ENCODE measurements at places on chromosomes 12 and 14.
A peak's percentile ranks its signal among the peaks of the same experiment; 100 is the strongest.

DNA sequence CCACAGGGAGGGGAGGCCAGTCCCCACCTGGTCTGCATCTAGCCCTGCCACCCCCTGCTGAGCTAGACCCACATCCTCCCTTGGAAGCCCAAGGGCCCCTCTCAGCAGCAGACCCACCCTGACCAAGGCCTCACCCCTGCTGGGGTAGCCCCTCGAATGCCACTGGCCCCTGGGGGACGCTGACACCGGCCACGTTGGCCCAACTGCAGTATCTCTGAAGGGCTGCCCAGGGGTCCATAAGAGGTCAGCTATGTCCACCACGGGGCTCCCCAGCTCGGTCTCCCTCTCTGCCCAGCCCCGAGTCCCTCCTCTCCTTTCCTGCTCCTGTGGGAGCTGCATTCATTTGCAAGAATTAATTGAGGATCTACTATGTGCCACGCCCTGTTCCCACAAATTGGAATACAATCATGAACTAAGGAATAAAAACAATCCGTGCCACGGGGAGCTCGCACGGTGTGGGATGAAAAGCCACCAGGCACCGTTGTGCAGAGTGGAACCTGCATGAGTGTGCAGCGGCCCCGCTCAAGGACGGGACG lies 71.4 kb downstream of the GALNT9 start:
- no peak for DNase-seq
- H3K27me3 ChIP-seq: no peaks in the 10 kb centered on the region
- H3K4me1 ChIP-seq: no peaks in the 10 kb centered on the region
- H3K4me3 ChIP-seq: no peak overlapping the region
- no peaks in the 10 kb centered on the region for H3K36me3 ChIP-seq

DNA sequence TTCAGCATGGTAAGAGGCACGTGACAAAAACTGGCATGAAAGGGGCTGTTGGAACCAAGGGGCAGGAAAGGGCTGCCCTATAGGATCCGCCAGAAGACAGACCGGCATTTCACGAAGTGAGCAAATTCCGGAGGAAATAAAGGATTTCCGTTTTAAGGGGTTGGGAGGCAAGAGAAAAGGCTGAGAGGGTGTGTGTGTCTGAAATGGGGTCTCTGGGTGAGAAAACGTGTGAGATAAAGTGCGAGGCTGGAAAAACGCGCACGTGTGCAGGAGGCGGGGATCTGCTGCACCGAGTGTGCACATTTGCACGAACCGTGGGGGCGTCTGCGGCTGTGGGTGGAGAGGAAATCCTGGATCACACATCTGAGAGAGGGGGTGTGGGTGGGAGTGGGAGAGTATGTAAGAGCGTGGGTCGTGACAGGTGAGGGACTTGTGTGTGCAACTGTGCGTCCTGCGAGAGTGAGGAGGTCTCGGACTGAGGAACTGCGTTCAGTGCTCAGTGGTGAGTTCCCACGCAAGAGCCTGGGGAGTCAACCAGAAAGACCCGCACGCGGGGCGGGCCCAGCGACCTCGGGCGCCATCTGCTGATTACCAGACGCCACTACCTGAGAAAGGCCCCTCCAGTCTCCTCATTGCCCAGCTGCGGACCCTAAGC lies 37.0 kb upstream of the P2RX7 start:
- DNase-seq: peak; percentile 76
- peaks cover 16% of the 10 kb centered on the region for H3K27me3 ChIP-seq

DNA sequence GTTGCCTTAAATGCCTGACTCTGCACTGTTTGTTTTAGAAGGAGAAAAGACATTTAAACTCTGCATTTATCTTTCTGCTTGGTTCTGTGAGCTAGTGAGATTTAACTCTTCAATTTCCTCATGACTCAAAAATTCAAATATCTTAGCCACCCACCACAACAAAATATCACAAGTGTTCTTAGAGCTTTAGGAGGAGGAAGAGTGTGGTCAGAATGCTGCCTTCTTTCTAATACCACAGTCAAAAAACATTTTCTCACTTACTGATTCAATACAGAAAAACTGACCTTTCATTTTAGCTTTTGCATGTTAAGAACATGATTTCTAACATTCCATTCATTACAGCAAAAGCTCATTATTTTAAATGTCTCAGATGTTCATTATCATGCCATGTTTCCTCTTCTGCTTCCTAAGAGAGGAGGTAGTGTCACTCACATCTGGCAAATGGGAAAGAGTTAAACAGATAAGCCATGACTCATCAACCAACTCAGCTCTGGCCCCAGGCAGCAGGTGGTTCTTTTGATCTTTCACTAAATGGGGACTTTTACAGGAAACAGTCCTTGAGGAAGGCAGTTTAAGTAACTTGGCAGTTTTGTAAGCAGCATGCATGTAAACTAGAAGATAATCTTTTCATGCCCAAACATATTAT lies 56.4 kb upstream of the RNU6-8 start:
- peak; percentile 31 for DNase-seq
- H3K27me3 ChIP-seq: no peaks in the 10 kb centered on the region
- peak overlapping the region; percentile 28 for H3K27ac ChIP-seq
- peak overlapping the region; percentile 14 for H3K4me3 ChIP-seq
- no peaks in the 10 kb centered on the region for H3K36me3 ChIP-seq
- H3K4me1 ChIP-seq: peaks cover 15% of the 10 kb centered on the region

- no peak overlapping the region for H3K4me3 ChIP-seq
- H3K4me1 ChIP-seq: no peaks in the 10 kb centered on the region
- DNase-seq: no peak
Observed at GRCh38 chr12:98256830-98257229, 258.6 kb upstream of the TMPO start.

GRCh38 chr14:104263675-104264358 lies 125.4 kb downstream of the KIF26A start:
- H3K4me3 ChIP-seq: no peak overlapping the region
- no peak for DNase-seq
- no peak overlapping the region for H3K27ac ChIP-seq
- no peaks in the 10 kb centered on the region for H3K4me1 ChIP-seq

GRCh38 chr12:3697311-3697870 lies 55.5 kb downstream of the CRACR2A start:
- no peak overlapping the region for H3K4me3 ChIP-seq
- H3K27me3 ChIP-seq: no peaks in the 10 kb centered on the region

DNA sequence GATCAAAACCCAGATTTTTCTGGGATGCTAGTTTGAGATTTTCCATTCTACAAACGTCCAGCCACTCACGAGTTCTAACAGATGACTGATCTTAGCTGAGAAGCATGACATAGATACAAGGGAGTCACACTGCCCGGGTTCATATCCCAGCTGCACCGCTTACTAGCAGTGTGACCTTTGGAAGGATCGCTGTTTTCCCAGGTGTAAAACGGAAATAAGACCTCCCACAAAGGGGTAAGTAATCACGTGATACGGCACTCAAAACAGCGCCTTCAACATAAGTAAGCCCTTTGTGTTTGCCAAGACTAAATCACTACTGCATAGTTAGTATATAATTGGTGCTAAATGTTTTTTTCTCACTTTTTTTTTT lies 624 bp upstream of the PWP1 start:
- peaks cover 4% of the 10 kb centered on the region for H3K27me3 ChIP-seq
- H3K4me1 ChIP-seq: peaks cover 19% of the 10 kb centered on the region
- H3K4me3 ChIP-seq: peak overlapping the region; percentile 96

All from T-helper 2 cell treated with Interferon-gamma antibody and Interleukin-4, amounts not matched to agents 5 μg/mL and 100 μg/mL, for 36 hours (primary cell).